ENCODE measurements at places on chromosomes 6 and 20.

DNA sequence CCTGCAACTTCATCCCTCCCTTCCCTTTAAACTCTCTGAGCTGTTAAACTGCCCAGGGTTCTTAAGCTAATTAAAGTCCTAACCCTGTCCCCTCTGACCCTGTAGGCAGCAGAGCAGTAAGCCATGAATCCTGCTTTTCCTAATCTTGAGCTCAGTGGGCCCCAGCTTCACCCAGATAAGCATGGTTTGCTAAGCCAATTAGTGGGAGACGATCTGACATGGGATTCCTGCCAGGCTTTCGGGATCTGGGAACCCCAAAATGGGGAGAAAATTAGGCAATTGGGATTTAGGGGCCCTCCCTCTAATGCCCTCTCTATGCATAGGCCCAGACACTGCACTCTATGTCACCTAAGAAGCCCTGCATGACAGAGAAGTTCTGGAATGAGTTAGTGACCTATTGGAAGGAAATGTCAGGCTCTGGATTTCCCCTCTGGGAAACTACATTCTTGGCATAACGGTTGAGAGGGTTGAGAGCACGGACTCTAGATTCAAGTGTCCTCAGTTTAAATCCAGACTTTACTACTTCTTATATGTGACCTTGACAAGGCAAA lies 4.6 kb downstream of the XKR7 start:
- DNase-seq, result no peak

- DNase-seq, result no peak
Measured at GRCh38 chr20:15100506-15101160, 763.2 kb upstream of the FLRT3 start.

DNA sequence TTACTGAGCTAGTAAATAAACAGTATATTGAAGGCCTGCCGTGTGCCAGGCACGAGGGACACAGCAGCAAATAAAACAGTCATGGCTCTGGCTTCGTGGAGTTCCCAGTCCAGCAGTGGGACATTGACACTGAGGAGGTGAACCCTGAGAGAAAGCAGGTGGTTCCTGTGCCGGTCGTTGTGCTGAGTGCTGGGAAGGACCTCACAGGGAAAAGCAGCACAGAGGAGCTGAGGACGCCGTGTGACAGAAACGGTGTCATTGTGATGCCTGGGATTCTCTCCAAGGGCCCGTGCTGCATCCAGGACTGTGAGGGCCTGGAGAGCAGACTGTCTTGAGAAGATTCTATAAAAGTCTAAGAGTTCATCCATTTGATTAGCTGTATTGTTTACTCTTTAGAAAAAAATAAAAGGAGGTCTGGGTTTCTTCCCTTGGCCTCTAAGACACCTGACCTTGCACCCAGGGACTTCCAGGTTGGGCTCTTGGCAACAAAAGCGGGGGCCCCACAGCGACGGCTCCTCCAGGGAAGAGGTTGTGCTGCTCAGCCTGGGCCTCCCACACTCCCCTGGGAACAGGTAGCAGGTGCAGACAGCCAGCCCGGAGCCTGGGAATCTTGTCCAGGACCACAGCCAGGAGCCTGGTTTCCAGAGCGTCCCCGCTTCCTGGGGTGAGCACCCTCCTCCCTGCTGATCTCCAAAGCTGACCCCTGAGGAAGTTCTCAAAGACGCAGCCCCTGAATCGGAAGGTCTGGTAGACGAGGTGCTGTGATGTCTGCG lies 251.2 kb upstream of the PMEPA1 start:
- no peak for DNase-seq

GRCh38 chr20:19330038-19330437 lies 117.6 kb downstream of the SLC24A3 start:
- DNase-seq, result no peak

DNA sequence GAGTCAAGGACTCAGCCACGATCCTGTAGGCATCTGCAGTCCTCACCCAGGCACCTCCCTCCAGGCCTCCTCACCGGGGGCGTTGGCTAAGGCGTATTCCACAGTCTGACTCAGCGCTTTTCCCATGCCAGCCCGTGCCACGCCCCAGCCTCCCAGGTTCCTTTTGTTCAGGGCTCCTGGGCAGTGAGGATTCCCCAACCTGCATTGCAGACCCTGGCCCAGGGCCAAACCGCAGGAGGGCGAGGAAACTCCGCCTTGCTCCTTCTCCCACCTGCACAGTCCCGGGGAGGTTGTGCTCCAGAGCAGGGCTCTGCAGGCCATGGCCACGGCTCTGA lies 202.8 kb upstream of the CST7 start:
- DNase-seq, result no peak

GRCh38 chr6:137933696-137934095 lies 66.6 kb downstream of the TNFAIP3 start:
- no peak for DNase-seq

DNA sequence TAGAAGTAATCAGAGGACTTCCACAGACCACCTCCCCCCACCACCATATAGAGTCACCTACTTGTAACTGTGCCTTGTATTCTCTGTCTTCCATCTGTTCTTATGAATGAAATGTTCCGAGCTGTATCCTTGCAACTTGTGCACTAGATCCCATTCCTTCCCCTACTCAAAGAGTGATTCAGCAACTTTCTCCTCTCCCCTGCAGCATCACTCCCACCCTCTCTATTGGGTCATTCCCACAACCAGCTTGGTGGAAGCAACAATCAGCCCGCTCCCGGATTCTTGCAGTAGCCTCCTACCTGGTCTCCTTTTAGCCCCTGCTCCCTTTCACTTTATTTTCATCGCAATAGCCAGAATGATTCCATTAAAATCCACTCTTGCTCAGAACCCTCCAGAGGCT lies 34.9 kb upstream of the REV3L start:
- DNase-seq, result no peak

DNA sequence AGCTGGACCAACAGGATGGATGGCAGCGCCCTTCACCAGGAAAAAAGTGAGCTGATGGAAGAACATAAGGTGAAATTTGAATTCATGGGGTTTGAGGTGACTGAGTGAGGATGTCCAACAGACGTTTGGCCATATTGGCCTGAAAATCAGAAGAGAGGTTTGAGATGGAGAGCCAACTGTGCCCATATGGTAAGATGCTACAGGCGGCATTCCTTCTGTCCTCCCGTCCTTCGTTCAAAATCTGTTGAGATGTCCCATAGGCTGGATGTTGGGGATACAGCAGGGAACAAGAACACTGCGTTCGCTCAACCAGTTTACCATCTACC lies 468 bp upstream of the CMTR1 start:
- DNase-seq, result no peak

DNA sequence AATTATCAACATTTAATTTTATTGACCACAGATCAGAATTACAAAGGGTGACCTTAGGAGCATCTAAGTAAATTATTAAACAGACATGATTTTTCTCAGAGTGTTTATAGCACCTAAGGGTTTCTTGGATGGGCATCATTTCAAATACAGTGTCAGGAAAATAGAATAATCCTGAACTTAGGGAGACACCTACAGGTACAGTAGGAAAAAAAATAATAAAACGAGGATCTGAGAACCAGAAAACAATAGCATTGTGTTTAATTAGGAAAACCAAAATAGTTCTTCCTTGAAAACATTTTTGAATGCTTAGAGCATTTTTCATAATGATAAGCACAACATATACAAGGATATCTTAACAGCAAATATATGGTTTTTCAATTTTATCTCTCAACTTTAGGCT lies 39.2 kb downstream of the MMUT start:
- no peak for DNase-seq

GRCh38 chr6:147936703-147937470 lies 405.8 kb upstream of the SASH1 start:
- DNase-seq, result no peak

- no peak for DNase-seq
Measured at GRCh38 chr6:165417278-165417865, 108.0 kb upstream of the C6orf118 start.

DNA sequence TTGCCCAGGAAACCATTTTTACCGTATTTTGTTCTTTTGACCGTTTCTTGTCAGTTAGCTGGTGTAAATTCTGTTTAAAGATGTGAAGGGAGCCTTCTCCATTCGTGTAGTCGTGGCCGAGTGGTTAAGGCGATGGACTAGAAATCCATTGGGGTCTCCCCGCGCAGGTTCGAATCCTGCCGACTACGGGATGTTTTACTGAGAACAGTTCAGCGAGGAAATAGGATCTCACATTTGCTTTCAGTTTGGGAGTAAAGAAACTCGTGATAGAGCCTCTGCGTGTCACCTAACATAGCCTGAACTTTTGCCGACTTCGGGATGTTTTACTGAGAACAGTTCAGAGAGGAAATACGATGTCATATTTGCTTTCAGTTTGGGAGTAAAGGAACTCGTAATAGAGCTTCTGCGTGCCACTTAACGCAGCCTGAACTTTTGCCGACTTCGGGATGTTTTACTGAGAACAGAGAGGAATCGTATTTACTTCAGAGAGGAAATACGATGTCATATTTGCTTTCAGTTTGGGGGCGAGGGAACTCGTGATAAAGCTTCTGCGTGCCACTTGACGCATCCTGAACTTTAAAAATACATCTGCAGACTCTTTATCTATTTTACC lies 5.9 kb upstream of the ZNF184 start:
- peak; percentile 63 for DNase-seq

GRCh38 chr6:47197682-47198640 lies 111.7 kb downstream of the TNFRSF21 start:
- no peak for DNase-seq

DNA sequence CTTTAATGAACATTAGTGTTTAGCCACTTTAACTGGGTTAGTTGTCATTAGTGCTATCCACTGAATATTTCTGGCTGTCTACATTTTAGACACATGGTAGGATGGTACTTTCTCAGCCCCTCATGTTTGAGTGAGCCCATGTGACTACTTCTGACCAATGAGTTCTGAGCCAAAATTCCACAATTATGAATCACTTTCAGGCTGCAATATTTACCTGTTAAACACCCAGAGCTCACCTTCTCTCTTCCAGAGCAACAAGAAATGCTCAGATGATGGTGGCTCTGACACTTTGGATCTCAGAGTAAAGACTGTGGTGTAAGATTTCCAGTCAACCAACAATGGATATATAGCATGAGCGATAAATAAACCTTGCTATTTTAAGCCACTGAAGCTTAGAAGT lies 24.8 kb downstream of the SPACA1 start:
- no peak for DNase-seq

GRCh38 chr6:19391926-19392325 lies 445.2 kb upstream of the ID4 start:
- DNase-seq, result no peak

- no peak for DNase-seq
Measured at GRCh38 chr20:55668631-55669030, 336.7 kb downstream of the CBLN4 start.

- no peak for DNase-seq
Measured at GRCh38 chr6:53090576-53090975, 25.4 kb downstream of the FBXO9 start.

GRCh38 chr20:9218531-9218961 lies 149.7 kb downstream of the PLCB4 start:
- DNase-seq, result no peak

GRCh38 chr20:31770243-31770642 lies 31.2 kb downstream of the TPX2 start:
- DNase-seq, result no peak

GRCh38 chr6:137768935-137769334 lies 98.1 kb upstream of the TNFAIP3 start:
- no peak for DNase-seq

- DNase-seq, result no peak
Measured at GRCh38 chr6:138225953-138226352, 7.7 kb upstream of the PBOV1 start.

- DNase-seq, result no peak
Measured at GRCh38 chr6:136549300-136550044, 750 bp downstream of the MAP7 start.

GRCh38 chr6:139698526-139699176 lies 324.2 kb upstream of the CITED2 start:
- DNase-seq, result no peak

GRCh38 chr6:42960243-42961019 lies at the start of gene GNMT:
Gene GNMT, plus strand, starts transcription at chr6:42960754. Its CDS starts 14 bp downstream, at chr6:42960768.
- no peak for DNase-seq

- DNase-seq, result no peak
Measured at GRCh38 chr20:53645582-53645897, 51.9 kb upstream of the ZNF217 start.

GRCh38 chr20:63552481-63553249 lies 1.3 kb upstream of the FNDC11 start:
- no peak for DNase-seq

DNA sequence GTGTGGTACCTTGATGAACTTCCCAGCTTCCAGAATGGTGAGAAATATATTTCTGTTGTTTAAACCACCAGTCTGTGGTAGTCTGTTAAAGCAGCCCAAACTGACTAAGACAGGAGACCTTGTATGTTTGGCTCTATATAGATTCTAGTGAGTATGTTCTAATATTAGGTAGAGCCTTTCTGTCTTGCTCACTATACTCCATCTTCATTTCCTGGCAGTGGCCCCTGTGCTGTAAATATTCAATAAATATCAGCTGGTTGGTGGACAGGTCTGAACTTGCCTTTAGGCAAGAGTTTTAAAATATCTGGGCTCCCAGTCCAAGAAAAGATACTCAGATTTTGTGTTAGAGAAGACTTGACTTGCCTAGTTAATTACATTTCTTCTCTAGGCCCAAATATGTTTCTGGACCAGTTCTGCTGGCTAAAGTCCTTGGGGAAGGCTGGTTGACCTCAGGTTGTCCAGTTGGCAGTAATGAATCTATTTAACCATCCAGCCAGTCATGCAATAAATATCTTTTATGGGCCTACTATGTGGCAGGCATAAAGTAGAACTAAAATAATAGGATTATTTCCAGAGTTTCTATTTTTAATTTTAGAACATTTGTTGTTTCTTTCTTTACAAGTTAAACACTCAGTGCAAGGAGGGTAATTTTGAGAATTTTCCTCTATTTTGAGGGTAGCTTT lies 22.3 kb downstream of the PPP1R14C start:
- DNase-seq, result no peak

DNA sequence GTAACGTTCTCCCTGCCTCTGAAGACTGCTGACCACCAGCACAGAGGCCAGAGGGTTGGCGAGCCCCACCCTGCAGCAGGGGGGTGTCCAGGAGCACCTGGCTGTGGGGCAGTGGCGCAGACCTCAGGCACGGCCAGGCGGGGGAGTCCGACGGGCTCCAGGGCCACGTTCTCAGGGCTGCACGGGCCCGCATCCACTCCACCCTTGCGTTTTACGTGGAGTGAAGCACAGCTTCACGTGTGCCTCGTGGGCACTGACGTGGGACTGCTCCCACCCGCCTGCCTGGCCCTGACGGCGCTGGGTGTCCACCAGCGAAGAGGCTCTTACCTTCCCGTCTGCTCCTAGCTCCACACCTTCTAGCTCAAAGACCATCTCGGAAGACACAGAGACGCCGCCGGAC lies 6.9 kb downstream of the RPS21 start:
- no peak for DNase-seq

All from NCI-H1417 treated with DMSO at 0.1 percent for 48 hours (cell line).